ENCODE measurements at places on chromosomes 5 and 9. TPM values are rescaled to one million over a fixed set of nuclear protein-coding genes. Genes with fewer than 3 reads are reported as not detected.

The KLF4 gene
- total RNA-seq: 12.9 TPM

The TMEM174 gene
- total RNA-seq: not detected

The OMD gene
- not detected for total RNA-seq

The C9 gene
- not detected for total RNA-seq

The FAM200C gene
- 0.16 TPM for total RNA-seq

The STPG3 gene
- not detected for total RNA-seq

The PCDHB2 gene
- total RNA-seq: not detected

The ANKRD20A1 gene
- not detected for total RNA-seq

The SVEP1 gene
- total RNA-seq: not detected

The HSPA5 gene
- 276 TPM for total RNA-seq

GRCh38 chr5:137619191-137619870, 116.6 kb downstream of the KLHL3 start:
- no peak for DNase-seq

GRCh38 chr5:107840592-107840991, 169.9 kb upstream of the EFNA5 start:
- no peak for DNase-seq

GRCh38 chr5:10286162-10286861, 21.4 kb downstream of the CMBL start:
- DNase-seq: no peak

DNA sequence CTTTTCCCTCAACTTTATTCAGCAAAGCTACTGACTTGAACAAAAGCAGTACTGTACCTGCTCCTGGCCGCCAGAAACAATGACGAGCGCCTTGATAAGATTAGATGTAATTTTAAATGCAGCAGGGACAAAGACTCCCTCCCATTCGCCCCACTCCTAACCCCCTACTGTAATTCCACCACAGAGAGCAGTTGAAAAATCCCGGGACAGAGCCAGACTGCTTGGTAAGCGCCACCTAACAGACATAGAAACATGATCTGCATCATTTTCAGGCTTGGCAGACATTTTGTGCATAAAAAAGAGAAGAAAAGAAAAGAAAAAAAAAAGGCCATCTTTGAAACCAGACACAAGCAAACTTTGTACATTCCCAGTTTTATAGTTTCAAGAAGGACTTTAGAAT, 81.9 kb downstream of the ISL1 start:
- DNase-seq: no peak

DNA sequence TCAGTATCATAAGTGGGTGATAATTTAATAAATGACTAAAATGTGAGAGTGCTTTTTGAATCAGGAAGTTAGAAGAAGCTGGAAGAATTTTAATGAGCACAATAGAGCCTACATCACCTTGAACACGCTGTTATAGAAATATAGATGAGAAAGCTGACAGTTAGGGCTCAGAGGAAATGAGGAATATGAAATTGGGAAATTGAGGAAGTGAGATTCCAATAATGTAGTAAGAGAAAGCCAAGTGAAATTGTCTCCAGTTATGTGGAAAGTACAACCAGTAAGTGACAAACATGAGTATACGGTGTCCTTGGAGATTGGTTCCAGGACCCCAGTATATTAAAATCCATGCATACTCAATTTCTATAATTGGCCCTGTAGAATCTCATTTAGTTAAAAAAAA, 235.9 kb upstream of the FAM174A start:
- DNase-seq: no peak

GRCh38 chr5:91146230-91146629, 236.9 kb downstream of the ARRDC3 start:
- DNase-seq: no peak

DNA sequence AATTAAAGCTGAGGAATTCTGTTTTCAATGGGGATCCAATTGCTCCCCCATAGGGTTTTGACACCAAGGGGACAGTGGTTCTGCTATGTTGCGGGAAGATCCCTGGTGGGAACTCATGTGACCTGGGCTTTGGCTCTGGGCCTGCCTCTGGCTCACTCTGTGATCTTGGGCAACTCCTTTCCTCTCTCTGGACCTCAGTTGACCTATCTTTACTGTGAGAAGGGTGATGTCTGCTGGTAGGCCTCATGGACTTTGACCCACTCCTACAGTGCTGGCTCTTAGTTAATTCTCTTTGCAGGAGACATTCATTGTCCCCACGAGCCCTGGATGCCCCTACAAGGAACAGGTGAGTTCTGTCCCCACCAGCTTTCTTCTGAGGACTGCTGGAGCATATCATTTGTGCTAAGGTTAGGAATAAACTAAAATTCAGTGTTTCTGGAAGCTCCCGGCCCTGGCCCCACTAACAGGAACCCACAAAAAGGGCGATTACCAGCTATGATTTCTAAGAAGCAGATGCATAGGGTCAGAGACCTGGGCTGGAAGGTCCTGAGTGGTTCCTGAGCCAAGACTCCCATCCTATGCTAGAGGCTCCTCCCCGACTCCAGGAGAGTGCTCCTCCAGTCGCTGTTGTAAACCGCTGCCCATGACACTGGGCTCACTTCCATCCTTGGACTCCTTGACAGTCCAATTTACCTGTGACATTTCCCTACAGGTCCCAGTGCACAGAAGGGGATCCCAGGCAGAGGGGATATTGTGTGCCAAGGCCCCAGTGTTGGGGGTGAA, 218.3 kb downstream of the PAX5 start:
- DNase-seq: no peak

DNA sequence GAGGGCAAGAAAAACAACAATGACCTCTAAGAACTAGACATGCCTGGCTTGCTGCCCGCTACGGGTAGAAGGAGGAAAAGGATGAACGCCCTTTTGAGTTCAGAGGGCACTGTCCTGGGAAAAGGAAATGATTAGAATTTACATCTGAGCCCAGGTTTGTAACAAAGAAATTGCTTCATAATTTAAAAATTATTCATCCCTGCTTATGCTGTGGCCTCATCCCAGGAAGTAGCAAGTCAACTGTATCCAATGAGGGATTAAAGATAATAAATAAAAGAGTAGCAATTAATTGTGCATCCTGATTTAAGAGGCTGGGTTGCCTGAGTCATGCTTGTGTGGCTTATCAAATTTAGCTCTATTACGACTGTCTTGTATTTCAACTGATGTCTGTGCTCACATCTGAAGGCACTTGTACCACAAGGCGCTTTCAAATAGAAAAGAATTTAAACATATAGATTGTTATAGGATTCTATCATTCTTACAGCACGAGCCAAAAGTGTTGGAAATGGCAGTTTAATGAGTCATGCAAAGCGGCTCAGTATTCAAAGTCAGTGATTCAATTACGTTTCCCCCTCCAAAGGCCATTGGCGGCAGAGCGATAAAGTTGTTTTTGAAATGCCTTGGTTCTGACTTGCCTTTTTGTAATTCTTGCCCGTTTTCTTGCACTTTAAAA, 40.0 kb upstream of the DMRT1 start:
- DNase-seq: no peak

- no peak for DNase-seq
Observed at GRCh38 chr5:154320224-154321089, 125.3 kb upstream of the SAP30L start.

- DNase-seq: no peak
Observed at GRCh38 chr9:134601764-134602163, 39.8 kb upstream of the COL5A1 start.

- no peak for DNase-seq
Observed at GRCh38 chr9:2263665-2264064, 248.5 kb downstream of the SMARCA2 start.

DNA sequence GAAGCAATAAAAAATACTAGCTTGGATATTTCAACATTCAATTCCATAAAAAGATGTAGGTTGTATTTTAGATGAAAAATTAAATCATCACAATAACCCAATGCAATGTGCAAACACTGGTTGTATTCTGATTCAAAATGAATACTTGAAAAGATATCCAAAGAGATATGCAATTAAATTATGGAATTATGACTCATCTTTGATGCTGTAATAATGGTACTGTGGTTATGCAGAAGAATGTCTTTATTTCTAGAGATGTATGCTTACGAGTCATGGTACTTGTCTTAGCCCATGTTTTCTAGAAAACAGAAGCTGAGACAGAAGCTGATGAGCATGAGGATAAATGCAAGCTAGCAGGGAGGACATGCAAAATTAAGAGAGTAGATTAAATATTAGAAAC, 1941.4 kb upstream of the NUDT12 start:
- DNase-seq: no peak

DNA sequence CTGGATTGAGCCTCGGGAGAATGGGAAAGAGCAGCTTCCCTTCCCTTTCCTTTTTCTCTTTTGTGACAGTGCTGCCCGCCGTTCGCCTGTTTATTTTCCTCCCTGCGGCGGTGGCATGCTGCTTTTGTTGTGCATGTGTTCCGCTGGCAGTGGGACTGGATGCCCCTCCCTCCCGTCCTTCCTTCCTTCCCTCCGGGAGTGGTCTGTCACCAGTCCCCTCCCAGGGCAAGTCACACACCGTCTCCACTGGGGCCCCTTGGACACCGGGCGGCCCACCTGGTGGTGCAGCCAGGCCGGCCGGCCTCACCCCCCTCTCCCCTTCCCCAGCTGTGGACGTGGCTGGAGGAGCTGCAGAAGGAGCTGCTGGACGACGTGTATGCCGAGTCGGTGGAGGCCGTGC, 214.7 kb downstream of the TRIO start:
- DNase-seq: no peak

GRCh38 chr9:122988920-122989621, 44.4 kb upstream of the GPR21 start:
- no peak for DNase-seq

DNA sequence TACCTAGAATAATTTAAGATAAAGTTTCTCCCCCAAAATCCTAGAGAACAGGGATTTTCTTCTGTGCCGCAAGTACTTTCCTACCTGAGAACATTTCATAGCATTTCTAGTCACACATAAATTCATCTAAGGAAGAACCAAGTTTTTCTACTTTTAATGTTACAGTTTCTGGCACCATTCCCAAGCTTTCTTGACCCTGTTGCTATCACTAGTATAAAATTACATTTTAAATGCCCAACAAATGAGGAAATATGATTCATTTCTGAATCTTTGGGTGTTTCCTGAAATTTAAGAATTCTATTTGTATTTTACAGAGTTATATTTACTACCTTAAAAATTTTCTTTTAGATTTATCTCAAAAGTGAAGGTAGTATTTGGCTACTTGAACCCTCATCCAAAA, 137.8 kb downstream of the LPAR1 start:
- no peak for DNase-seq

- DNase-seq: no peak
Observed at GRCh38 chr5:31861601-31862000, 222.7 kb downstream of the PDZD2 start.

GRCh38 chr5:139638090-139638735, 9.9 kb upstream of the CXXC5 start:
- peak; percentile 53 for DNase-seq

DNA sequence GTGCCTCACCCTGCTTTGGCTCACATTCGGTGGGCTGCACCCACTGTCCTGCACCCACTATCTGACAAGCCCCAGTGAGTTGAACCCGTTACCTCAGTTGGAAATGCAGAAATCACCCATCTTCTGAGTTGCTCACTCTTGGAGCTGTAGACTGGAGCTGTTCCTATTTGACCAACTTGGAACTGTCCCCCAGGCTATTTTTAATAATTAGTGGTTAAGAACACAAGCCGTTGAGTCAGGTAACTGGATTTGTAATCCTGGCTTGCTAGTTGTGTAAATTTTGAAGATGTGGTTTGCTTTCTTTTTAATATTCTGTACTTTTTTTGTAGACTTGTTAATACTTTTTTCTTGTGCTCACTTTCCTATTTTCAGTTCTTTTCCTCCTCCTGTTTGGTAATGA, 81.2 kb downstream of the CNTLN start:
- no peak for DNase-seq

DNA sequence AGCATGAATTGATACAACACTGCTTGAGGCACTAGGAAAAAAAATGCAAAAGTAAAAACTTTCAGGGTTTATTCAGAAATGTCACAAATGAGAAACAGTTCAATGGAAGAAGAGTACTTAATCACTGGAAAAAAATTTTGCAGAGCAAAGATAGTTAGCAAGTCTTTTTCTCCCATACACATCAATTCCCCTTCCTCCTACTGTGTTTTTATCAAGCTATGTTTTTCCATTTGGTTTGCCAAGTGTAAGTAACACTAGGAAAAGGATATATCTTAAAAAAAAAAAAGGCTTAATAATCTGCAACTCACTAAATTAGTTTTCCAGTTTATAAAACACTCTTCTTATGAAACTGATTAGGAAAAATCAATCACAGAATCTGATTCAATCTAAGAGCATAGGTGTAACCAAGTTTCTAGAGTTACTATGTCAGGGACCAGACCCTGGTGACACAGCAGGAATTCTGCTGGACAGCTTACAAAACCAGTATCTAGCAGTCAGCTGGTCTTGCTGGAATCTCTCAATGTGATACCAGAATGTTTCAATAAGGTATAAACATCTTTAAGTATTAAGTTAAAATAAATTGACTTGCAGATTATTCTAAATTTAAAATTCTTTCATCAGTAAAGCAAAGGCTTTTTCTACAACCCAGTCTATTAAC, 34.7 kb downstream of the RNF145 start:
- DNase-seq: no peak

DNA sequence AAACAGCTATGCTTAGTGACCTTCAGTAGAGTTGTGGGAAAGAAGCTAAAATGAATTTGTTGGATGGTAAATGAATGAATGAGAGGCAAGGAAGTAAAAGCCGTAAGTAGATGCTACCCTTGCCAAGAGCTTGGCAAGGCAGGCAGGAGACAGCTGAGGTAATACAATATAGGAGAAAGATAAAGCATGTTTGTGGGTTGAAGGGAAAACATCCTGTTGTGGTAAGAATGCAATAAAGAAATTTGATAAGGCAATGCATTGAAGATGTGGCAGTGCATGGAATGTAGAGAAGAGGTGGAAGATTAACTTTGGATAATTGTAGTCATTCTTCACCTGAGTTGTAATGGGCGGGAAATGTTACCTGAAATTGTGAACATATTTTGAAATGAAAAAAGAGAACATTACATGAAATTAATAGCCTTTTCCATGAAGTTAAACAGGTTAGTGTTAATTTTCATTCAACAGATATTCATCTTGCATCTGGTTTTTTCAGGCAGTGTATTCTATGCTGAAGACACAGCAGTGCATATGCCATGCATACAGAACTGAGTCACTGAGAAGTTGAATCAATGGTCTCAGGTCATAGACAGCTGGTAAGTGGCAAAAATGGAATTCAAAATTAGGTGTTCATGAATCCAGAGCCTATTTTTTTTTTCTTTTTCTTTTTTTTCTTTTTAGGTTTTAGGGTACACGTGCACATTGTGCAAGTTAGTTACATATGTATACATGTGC, 43.4 kb upstream of the SPINK5 start:
- no peak for DNase-seq

Measured in CD4-positive, alpha-beta T cell (primary cell).